ENCODE measurements at places on chromosomes 12 and 14.

- no peak for DNase-seq
Observed at GRCh38 chr14:69473946-69474345, 10.6 kb upstream of the PLEKHD1 start.

GRCh38 chr12:28578361-28578760 lies 388.1 kb downstream of the CCDC91 start:
- DNase-seq = no peak

GRCh38 chr14:75709207-75709812 lies 48.3 kb downstream of the TTLL5 start:
- DNase-seq = peak; percentile 25

GRCh38 chr14:25237845-25238244 lies 187.9 kb upstream of the STXBP6 start:
- no peak for DNase-seq

DNA sequence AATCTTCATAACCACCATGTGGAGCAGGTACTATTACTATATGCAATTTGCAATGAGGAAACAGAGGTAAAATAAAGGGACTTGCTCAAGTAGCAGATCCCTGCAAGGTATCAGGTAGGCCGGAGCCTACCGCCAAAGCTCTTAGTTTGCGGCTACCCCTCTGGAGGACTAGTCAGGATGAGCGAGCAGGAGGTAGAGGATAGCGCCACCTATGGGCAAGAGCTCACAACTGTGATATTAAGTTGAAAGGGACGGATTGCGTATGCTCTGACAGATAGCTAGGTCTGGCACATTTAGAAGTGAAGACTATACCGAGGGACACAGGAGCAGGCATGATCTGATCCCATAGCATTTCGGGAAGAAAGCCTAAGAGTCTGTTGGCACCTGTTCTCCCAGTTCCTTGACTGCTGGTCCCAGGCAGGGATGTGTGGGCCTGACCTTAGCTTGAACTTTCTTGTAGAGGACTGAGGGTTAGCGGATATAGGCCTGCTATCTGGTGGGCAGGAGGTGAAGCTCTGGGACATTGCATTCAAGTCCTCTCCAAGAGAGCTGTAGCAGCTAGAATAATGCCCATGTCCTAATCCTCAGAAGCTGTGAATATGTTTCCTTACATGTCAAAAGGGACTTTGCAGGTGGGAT lies 48.0 kb downstream of the SLC17A8 start:
- no peak for DNase-seq

GRCh38 chr14:26597589-26598080 lies at the start of gene NOVA1:
Gene NOVA1 (minus strand): TSS chr14:26598033. CDS start chr14:26597436, 597 bp downstream.
- no peak for DNase-seq

- peak; percentile 40 for DNase-seq
Observed at GRCh38 chr12:54220092-54220557, 31.3 kb upstream of the SMUG1 start.

GRCh38 chr14:54766276-54767138 lies 136.1 kb downstream of the GCH1 start:
- DNase-seq = no peak

DNA sequence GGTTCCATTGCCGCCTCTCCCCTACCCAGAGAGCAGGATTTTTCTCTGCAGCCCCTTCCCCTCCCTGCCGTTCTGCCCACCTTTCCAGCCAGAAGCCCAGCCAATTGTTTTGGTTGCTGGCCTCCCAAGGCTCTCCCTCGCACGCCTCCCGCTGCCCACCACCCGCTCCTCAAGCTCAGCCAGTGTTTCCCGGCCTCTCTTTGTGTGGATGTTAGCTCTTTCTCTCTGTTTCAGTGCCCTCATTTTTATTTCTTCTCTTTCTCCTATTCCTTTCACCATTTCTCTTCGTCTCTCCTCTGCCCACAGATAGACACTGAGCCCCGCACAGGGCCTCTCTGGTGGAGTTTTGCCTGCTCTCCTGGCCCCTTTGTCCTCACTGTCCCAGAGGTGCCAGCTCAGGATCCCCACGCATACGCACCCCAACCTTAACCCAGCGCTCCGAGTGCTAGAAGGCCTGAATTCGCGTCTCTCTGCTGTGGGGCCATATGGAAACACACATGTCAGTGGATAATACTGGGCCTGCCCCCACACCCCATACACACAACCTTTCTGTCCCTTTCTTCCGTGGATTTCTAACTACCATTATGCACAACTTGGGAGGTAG lies 54.9 kb downstream of the SMUG1 start:
- DNase-seq = no peak

- no peak for DNase-seq
Observed at GRCh38 chr12:95790917-95791849, 619 bp upstream of the NTN4 start.

DNA sequence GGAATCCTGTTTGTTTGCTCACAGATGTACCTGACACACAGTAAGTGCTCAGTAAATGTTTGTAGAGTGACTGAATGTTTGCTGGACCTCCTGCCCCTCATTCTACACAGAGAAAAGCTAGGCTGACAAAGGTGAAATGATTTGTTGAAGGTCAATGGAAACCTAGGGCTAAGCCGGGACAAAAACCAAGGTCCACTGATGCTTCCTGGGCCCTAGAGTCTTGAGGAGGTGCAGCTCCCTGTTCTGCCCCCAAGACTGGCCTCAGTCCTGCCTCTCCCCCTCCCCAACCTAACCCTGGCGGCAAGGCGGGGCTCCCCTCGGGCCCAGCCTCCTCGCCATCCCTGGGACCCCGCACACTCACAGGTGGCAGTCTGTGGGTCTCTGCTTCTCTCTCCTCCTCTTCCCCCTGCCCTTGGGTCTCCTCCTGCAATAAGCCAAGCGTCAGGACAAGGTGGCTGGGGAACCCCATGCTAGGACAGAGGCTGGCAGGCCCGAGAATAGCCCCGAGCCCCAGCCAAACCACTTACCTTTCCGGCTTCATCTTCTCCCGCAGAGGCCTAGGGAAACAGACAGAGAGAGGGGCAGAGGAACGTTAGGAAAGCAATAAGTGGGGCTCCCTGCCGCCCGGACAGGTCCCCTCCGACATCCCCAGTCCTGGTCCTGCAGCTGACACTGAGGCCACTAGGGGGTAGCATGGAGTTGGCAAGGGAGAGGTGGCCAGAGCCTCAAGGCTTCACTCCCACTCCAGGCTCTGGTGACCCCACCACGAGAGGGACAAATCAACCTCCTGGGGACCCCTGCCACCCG lies 9.3 kb downstream of the PGF start:
- DNase-seq = peak; percentile 51

DNA sequence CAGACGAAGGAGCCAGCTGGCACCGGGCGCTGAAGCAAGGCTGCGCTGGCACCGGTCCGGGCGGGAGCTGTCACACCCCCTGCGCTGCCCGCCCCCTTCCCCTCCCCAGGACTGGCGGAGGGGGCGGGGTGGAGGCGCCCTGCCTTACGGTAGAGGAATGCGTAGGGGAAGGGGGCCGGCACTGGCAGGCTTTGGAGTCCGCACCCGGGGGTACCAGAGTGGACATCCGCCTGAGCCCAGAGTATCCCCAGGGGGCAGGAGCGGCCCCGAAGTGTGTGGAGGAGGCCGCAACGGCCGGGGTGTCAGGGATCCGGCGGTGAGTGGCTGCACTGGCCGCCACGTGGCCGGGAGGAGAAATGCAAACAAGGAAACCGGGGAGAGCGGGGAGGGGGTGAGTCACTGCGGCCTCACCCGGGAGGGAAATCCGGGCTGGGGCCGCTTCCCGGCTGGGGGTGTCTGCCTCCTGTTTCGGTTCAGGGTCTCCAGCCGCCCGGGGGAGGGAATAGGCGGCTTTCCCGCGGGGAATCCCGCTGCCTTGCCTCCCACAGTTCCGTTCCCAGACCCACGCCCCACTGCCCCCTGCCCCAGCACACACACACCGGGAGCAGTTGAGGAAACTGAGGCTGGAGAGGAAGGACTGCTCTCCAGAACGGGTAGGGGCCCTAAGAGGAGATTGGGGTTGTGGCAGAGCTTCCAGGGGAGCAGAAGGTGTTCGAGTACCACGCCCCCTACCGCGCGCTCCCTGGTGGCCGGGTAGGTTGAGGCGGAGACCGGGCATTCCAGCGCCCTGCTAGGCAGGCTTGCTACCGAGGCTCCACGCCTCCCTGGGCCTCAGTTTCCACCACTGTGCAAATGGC lies at the start of gene RAPGEF3:
Gene RAPGEF3, minus strand, starts transcription at position 47 of the 857 bp plus-strand sequence. CDS start 324 bp downstream, outside the sequence.
- peak; percentile 46 for DNase-seq

DNA sequence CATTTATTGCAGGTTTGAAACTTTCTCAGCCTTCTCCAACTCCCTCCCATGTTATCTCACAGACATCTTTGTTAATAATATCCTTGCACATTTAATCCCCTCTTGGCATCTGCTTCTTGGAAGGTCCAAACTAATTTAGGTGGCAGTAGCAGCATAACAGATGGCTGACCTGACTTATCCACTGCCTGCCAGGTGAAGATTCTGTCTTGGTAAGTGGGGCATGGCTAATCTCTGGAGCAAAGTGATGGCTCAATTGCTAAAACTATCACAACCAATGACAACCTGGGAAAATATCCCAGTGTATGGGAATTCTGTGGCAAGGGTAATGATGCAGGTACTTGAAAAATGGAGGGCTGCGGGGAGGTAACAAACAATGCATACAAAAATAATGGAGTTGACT lies 58.2 kb upstream of the ALG10B start:
- no peak for DNase-seq

DNA sequence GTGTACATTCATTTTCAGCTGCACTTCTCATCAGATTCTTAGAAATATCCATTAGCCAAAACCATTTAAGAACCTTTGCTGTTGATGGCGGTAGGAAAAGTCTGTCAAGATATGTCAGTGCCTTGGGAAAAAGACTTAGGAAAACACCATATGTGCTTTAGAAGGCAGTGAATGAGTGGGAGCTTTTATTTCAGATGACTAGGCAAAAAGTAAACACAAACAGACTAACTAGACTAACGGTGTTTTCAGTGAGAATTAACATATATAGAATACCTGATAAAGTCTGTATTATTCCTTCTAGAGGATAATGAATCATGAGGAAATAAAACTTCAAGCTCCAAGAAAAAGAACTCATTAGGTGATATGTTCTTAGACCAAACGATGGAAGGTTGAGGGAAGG lies 418.9 kb downstream of the NAV3 start:
- DNase-seq = no peak

- no peak for DNase-seq
Observed at GRCh38 chr12:107567876-107568619, 117.6 kb upstream of the PWP1 start.

DNA sequence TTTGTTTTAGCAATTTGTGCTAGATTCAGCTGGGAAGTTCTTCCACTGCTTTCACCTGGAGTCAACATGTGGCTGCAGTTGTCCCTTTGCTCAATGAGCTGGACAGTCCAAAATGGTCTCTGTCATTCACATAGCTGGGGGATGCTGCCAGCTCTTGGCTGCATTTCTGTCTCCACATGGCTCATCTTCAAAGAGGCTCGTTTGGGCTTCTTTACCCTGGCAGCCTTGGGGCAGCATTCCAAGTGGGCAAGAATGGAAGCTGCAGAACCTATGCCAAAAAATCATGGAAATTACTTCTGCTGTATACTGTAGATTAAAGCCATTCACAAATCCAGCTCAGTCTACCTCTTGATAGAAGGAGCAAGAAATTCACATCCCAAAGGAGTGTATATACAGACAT lies 199.1 kb downstream of the SLC5A8 start:
- DNase-seq = no peak

GRCh38 chr12:132491138-132491663 lies 1.2 kb downstream of the FBRSL1 start:
- DNase-seq = no peak

- peak; percentile 70 for DNase-seq
Observed at GRCh38 chr12:103929784-103930033, 501 bp upstream of the HSP90B1 start.

DNA sequence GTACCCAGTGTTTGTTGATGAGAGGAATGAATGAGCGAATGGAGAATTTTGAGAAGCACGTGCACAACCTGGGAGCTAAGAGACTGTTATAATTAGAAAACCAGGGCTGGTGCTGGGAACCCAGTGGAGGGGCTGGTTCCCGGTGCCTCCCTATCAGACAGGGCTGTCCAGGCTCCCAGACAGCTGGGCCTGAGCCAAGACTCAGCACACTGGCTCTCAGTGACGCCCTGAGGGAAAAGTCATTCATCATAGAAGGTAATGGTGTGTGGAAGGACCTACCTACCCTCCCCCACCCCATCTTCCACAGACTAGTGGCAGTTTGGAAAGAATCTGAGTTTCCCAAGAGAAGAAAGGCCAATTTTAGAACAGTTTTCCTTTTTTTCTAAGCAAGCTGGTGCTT lies 34.7 kb downstream of the KCNA5 start:
- DNase-seq = no peak

GRCh38 chr14:94517641-94518257 lies 8.5 kb upstream of the SERPINA12 start:
- DNase-seq = no peak

DNA sequence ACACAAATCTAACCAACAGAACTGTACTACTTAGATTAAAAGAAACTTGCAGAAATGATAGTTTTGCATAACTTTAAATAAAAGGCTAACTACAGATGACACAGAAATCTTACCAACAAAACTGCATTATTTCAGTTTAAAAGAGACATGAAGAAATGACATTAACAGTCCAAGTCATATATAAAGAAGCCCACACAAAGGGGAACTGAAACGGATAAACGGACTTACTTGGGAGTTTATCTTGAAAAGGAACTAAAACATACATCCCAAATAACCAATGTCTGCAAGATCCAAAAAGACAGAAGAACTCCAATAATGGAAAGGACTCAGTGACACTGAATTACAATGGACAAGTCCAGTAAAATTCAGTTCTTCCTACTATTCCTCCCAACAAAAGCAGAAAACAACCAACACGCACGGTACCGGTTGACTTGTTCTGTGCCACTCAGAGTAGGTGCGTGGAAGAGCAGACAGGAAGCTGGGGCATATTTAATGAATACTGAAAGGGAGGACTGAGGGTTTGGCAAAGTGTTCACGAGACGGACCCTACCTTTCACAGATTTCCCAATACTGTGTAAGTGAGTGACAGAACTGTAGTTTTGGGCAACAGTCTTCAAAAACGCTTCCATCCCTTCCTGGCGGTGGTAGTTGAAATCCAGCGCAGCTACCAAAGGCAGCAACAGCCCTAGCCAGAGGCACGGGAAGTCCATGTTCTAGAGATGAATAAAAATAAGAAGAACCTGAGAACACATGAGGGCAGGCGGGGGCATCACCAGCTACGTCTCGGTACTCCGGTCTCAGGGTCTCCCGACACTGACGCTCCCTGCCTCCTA lies 627 bp downstream of the CPM start:
- peak; percentile 11 for DNase-seq

DNA sequence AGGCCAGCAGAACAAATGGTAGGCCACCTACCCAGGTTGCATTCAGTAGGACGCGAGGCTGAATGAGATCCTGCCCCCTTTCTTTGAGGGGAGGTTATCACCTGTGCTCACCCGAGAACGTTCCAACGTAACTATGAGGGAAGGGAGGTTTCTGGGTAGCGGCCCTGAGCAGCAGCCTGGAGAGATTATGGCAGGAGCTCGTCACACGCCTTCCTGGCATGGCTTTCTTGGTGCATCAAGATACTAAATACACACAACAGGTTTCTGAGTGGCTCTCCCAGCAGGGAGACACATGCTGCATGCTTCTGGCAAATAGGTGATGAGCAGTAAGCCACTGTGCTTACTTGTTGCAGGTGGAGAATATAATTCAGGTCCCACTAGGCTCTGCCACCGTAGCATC lies 147.7 kb downstream of the CALM1 start:
- DNase-seq = no peak

All from stimulated activated CD4-positive, alpha-beta T cell treated with anti-CD3 and anti-CD28 coated beads, TNF-alpha, amount 100 ng/mL, for 4 hours (primary cell).